ENCODE measurements at places on chromosomes 3 and 15.

- DNase-seq: no peak
Observed at GRCh38 chr3:46939578-46940445, 36.7 kb downstream of the CCDC12 start.

GRCh38 chr3:9340472-9340902 is 22.4 kb upstream of the THUMPD3 start:
- no peak for DNase-seq

- no peak for DNase-seq
Observed at GRCh38 chr15:88395872-88396781, 71.1 kb downstream of the MRPL46 start.

DNA sequence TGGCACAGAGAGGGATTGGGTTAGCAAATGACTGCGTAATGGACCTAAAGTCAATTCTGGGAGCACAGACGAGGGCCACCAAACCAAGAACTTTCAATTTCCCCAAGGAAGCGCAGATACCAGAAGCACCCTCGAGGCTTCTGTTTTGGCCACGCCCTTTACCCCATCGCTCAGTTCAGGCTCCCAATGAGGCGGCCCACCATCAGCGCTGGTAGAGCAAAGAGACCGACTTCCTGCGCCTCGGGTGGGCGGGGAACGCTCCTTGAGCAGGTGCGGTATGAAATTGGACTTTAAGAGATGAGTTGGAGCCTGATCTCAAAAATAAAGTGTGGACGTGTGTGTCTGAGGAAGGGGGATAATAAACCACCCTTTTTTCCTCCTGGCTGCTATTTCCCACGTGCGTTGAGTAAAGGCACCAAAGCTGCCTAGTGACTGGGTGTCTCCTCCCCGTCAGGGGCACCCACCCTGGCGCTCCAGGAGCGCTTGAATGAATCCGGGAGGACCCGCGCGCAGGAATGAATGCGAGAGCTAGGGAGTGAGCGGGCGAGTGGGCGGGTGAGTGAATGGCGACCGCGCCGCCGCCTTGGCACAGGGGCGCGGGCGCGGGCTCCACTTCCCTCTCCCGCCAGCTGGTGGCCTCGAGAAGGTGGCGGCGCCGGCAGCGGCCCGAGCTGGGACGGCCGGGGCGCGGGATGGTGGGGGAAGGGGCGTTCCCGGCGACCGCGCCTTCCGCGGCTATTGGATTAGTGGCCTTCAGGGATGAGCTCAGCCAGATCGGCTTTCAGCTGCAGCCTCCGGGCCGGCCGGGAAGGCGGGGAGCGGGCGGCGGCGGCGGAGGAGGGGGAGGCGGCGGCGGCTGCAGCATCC is at the start of gene SPSB4:
TSS of gene SPSB4 (plus strand) at position 772 of the 867 bp plus-strand sequence. CDS start 14,758 bp downstream, outside the sequence.
- no peak for DNase-seq

DNA sequence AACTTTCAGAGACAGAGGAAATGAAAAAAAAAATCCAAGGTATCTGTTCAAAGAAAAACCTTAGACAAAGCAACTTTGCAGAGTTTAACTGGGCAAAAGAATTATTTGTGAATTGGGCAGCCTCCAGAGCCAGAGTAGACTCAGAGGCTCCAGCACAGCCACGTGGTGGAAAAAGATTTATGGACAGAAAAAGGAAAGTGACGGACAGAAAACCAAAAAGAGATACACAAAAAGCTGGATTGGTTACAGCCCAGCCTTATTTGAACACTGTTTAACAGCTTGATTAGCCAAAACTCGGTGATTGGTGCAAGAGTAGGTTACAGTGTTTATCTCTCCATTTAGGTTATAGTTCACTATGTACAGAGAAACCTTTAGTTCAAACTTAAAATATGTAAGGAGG is 23.7 kb upstream of the GPD1L start:
- no peak for DNase-seq

DNA sequence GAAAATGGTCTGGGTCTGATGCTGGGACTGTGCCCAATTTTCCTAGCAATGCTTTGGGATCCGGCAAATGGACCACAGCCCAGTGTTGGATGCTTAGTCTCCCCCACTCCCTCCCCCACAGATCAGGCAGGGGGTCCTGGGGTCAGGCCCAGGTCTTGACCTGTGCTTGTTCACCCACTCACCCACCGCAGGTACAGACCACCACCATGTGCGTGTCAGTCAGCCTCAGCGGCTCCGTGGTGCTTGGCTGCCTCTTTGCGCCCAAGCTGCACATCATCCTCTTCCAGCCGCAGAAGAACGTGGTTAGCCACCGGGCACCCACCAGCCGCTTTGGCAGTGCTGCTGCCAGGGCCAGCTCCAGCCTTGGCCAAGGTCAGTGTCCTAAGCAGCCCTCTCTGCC is 10.6 kb downstream of the GRM2 start:
- no peak for DNase-seq

- DNase-seq: no peak
Observed at GRCh38 chr15:59377924-59378323, 5.3 kb upstream of the MYO1E start.

DNA sequence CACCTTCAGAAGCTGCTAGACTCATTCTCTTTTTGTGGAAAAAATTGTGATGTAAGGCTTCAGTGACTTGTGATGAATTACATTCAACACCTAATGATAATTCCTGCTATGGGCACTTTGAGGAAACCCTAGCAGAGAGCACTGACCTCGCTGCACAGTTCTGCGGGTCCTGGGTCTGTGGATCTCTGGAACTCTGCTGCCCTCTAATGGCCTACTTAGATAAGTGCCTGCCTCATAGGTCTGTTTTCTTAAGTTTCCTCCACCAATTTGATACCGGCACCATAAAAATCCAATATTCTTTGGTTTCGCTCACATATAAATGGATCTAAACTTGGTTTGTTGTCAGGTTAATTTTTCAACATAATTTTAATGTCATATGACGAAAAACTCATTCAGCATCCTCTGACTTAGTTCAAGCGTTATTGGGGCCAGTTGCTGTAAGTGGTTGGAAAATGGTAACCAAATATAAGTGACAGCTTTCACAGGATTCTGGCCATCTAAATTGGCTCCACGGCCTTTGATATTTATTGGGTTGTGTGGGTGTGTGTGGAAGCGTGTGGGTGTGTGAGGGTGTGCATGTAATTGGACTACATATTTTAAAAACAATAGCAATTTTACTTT is 10.4 kb downstream of the SLITRK3 start:
- no peak for DNase-seq

DNA sequence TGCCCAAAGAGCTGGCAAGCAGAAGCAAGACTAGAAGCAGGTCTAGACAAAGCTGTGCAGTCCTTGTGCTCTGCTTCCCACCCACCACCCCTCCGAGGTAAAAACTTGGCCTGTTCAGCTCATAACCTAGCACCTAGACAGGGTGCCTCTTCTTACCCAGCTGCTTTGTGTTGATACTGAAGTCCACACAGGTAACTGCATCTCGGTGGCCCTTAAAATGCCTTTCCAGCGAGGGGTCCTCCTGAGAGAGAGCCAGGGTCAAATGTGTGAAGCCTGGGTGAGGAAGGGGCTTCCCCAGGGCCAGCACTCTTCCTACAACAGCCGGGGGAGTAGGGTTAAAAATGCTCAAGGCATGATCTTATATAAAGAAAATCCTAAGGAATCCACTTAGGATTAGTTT is 3.4 kb downstream of the POC1A start:
- no peak for DNase-seq

GRCh38 chr15:33309602-33310276 is 1.0 kb upstream of the RYR3 start:
- no peak for DNase-seq

DNA sequence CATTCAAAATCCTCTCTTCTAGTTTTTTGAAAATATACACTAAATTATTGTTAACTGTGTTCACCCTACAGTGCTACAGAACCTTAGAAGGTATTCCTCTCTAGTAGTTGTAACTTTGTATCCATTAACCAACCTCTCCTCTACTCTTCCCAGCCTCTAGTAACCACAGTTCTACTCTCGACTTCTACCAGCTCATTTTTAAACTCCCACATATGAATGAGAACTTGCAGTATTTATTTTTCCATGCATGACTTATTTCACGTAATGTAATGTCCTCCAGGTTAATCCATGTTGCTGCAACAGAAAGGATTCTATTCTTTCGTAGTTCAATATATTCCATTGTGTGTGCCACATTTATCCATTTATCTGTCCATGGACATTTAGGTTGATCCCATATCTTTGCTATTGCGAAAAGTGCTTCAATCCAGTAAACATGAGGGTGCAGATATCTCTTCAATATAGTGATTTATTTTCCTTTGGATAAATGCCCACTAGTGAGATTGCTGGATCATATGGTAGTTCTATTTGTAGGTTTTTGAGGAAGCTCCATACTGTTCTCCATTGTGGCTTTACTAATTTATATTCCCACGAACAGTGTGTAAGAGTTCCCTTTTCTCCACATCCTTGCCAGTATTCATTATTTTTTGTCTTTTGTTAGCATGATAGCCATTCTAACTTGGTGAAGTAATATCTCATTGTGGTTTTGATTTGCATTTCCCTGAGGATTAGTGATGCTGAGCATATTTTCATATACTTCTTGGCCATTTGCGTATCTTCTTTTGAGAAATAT is 113.7 kb upstream of the SMAD3 start:
- no peak for DNase-seq

DNA sequence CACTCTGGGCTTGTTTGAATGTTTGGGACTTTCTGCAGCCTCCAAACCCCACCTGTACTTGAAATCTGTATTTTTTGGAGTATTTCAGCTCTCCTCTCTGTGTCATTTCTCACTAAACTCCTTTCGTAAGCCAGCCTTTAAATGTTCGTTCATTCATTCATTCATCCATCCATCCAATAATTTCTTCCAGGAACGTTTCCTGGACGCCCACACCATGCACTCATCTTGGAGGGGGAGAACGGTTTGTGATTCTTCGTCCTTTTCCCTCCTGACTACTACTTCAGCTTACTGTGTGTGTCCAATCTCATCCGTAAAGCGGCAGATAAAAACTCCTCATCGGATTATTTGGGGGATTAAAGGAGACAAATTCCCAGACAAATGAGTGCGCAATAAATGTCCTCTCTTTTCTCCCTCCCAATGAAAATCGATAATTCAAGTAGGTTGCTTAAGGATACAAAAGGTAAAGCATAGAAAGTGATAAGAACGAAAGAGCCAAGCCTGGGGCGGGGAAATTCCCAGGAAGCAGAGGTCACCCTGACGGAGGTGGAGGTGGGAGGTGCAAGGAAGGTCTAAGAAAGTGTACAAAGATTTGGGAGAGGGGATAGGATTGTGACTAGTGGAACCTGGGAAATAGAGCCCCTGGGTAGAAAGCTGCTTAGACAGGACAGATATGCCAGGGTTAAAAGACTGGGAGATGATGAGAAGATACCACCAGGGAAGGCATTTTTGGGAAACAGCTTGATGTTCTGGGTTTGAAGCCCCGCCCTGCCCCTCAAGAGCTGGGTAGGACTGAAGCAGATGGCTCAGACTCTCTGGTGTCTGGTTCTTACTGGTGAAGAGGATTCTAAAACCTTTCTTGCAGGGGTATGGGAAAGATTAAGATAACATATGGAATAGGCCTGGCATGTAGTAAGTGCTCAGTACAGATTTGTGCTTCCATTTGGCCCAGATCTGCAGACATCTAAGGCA is 896 bp upstream of the KLHL25 start:
- no peak for DNase-seq

- DNase-seq: no peak
Observed at GRCh38 chr15:62104846-62105245, 38.1 kb downstream of the C2CD4A start.

- DNase-seq: no peak
Observed at GRCh38 chr3:53941184-53941583, 49.5 kb upstream of the SELENOK start.

DNA sequence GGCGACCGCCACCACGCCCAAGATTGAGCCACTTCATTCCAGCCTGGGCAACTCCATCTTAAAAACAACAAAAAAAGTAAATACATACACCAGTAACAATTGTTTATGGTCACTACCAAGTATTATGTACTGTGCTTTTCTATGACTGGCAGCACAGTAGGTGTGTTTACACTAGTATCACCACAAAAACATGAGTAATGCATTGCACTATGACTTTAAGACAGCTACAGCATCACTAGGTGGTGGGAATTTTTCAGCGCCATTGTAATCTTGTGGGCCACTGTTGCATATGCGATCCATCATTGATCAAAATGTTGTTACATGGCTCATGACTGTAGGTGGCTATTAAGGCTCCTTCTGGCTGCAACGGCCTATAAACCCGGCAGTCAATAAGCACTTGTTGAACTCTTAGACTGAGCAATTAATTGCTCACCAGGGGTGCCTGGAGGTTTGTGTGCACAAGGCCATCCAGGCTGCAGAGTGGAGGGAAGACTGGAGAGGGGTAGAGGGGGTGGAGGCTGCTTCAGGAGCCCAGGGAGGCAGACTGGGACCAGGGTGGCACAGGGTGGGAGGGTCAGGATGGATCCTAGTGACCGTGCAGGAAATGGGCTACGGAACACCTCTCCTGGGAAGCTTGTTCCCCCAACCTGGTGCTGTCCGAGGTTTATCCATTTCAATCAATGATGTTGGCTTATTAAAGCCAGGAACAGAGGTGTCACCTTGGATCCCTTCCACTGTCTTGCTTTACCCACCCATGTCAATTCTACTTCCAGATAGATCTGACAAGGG is 17.9 kb upstream of the COPG1 start:
- no peak for DNase-seq

All from T-helper 17 cell (primary cell).